Spinal cord (tissue), 10 donors: ENCODE measurements at places on chromosomes 5 and 9. TPM values are rescaled to one million over a fixed set of nuclear protein-coding genes. Genes with fewer than 3 reads are reported as not detected.

PCDHB5 gene
- 8.0 TPM for total RNA-seq

TMEM174 gene
- not detected for total RNA-seq

CTSV gene
- total RNA-seq = 11.7 TPM

ANKRD34B gene
- 2.7 TPM for total RNA-seq

SV2C gene
- total RNA-seq = 16.2 TPM

ZBTB43 gene
- total RNA-seq = 14.2 TPM

RNF208 gene
- total RNA-seq = 3.0 TPM

RRAGA gene
- total RNA-seq = 48.7 TPM

SGCD gene
- total RNA-seq = 32.5 TPM

TAL2 gene
- total RNA-seq = 2.5 TPM

SNX24 gene
- total RNA-seq = 32.8 TPM

PALM2AKAP2 gene
- total RNA-seq = 16.3 TPM

SHOC1 gene
- total RNA-seq = not detected

KCNN2 gene
- total RNA-seq = 27.2 TPM

IL5 gene
- not detected for total RNA-seq

CCNO gene
- total RNA-seq = 2.3 TPM

PCDHB4 gene
- 4.1 TPM for total RNA-seq

OR1J2 gene
- total RNA-seq = not detected

SLC46A2 gene
- total RNA-seq = 0.30 TPM

C9orf78 gene
- 41.8 TPM for total RNA-seq

IL3 gene
- not detected for total RNA-seq

SAPCD2 gene
- 5.0 TPM for total RNA-seq

DOCK8 gene
- total RNA-seq = 14.2 TPM
